Stimulated activated CD4-positive, alpha-beta T cell treated with anti-CD3 and anti-CD28 coated beads, Interleukin-15, amount 100 ng/mL, for 1 hour (primary cell): ENCODE measurements at places on chromosomes 1 and 21.

DNA sequence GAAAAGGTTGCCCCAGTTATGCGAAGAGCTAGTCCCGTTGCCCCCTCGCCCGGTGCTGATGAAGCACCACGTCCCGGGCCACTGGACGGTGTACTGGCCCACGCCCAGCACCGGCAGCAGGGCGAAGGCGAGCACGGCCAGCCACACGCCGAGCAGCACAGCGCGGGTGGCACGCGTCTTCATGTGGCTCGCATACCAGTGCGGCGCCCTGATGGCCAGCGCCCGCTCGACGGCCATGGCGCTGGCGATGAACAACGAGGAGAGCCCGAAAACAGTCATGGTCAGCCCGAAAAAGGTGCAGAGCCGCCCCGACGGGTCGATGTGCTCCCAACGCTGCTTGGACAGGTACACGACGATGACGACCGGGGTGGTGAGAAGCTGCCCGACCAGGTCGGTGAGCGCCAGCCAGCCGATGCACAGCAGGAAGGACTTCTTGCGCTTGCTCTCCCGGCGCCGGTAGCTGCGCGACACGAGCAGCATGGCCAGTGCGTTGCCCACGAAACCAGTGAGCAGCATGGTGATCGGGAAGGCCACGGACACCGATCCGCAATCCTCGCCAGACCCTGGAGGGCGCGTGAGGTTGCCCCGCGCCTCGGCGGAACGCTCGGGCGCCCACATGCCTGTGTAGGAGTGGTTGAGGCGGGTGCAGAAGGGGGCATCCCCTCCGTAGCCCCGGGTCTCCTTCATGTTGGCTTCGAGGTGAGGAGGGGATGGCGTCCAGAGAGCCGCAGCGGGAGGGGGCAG is 553 bp downstream of the PTGER3 start:
- DNase-seq, result no peak

GRCh38 chr1:47209091-47209490 is 19.3 kb upstream of the PDZK1IP1 start:
- no peak for DNase-seq

DNA sequence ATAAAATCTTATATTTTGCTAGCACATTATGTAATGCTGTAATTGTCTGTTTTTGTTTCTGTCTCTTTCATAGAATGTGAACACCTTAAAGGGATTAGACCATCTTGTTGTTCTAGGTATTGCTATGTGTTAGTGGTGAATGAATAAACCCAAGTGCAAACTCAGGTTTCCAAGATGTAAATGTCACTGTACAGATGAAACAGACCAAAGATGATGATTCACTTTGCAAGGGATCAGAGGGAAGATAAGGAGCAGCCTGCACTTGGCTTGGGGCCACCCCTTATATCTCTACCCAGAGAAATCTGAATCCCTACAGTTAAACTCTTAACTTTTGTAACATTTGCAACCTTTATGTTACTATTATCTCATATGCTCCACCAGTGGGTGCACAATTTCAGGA is 25.4 kb downstream of the UROD start:
- no peak for DNase-seq

- no peak for DNase-seq
Observed at GRCh38 chr1:11412141-11412540, 66.8 kb upstream of the DISP3 start.

DNA sequence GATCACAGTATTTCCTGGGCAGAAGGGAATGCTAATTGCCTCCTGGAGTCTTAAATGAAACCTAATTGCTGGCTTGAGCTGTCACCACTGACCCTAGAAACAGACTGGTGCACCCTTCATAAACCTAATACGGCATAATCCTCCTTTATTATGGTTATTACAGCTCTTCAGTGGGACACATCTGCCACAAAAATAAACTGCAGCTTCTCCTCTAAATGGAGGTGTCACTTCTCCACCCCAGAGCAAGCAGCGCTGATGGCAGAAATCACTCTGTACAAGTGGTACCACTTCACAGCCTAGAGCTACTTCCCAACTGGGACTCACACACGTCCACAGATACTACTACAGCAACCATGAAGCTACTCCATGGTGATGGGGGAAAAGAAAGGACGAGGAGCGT is 11.1 kb downstream of the PTPN14 start:
- DNase-seq, result no peak

GRCh38 chr21:42833859-42834725 is 45.2 kb downstream of the WDR4 start:
- no peak for DNase-seq

GRCh38 chr1:217554849-217555248 is 76.0 kb downstream of the GPATCH2 start:
- DNase-seq, result no peak

DNA sequence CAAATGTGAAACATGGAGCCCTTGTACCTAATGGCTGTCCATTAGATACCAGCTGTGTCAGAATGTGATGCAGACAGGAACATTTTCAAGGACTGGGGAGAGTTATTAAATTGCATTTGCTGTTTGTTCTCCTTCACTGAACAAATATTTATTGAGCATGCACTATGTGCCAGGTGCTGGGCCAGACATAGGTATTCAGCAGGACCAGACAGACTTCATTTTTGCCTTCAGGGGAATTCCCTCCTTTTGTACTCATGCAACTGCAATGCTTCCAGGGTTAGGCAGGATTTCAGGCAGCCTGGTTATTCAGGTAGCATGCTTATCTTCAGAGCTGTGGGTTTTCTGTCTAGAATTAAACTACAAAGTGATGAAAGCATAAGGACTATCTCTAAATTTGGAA is 64.2 kb upstream of the SMYD2 start:
- DNase-seq, result no peak

DNA sequence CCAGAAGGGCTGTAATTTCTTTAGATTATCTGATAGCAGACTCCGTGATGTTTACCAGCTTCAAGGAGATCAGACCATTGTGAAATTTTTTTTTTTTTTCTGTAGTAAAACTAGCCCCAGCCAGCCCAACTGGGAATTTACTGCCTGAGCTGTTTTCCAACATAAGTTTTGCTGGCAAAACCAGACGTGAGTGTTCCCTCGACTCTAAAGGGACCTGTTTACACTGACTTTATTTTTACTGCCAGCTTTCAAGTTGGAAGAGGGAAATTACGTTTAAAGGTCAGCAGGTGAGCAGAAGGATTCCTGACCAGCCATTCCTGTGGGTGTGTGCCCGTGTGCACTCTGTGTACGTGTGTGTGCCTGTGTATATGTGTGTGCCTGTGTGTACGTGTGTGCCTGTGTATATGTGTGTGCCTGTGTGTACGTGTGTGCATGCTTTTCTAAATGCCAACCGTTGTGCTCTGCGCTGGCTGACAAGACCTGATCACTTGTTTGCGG is 374 bp downstream of the MAB21L3 start:
- no peak for DNase-seq

DNA sequence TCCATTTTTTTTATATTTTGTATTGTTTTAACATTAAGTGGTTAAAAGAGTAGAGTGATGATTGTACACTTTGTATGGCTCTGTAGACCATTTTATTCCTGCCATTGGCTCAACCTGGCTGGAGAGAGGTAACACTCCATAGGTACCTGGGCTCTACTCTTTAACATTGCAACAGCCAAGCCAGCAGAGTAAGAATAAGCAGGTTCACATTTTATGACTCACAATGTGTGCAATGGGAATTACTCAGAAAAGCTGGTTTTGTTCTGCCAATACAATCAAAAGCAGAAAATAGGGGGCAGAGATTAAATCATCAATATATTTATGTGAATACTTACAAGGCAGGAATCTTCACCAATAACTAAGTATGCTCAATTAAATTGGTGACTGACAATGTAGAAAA is 1324.0 kb downstream of the AMY1C start:
- no peak for DNase-seq

DNA sequence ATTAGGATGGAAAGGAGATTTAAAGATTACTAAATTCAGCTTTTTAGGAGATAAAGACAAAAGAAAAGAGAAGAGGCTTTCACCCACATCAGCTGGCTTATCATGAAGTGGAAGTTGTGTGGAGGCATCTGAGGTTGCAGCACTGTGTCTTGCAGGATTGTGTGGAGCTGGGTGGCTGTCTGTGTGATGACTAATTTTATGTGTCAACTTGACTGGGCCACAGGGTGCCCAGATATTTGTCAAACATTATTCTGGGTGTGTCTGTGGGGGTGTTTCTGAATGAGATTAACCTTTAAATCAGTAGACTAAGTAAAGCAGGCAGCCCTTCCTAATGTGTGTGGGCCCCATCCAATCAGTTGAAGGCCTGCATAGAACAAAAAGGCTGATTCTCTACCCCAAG is 3.9 kb downstream of the KCNA10 start:
- no peak for DNase-seq

- DNase-seq, result no peak
Observed at GRCh38 chr1:5940723-5941407, 51.4 kb downstream of the NPHP4 start.

- DNase-seq, result no peak
Observed at GRCh38 chr1:197467881-197468280, 199.8 kb downstream of the CRB1 start.

DNA sequence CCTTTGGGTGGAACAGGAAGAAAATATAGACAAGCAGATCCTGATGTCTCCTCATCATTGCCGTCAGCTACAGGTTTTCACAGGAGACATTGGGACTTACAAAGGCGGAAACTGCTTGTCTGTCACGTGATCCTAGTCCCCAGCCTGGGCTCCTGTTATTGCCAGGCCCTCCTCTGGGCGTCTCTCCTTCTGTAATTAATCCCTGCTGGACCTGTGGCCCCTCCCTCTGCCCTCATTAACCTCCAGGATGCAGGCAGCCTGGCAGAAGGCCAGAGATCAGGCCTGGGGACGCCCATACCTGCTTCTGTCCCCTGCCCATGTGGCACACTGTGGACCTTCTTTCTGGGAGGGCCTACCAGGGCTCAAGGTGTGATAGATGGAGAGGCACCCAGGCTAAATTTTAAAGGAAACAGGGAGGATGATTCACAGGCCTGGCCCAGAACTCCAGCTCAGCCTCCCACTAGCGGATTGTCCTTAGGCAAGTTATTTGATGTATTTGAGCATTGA is 2.4 kb downstream of the S100A5 start:
- no peak for DNase-seq

- DNase-seq, result no peak
Observed at GRCh38 chr1:58979086-58979485, 195.2 kb upstream of the JUN start.

DNA sequence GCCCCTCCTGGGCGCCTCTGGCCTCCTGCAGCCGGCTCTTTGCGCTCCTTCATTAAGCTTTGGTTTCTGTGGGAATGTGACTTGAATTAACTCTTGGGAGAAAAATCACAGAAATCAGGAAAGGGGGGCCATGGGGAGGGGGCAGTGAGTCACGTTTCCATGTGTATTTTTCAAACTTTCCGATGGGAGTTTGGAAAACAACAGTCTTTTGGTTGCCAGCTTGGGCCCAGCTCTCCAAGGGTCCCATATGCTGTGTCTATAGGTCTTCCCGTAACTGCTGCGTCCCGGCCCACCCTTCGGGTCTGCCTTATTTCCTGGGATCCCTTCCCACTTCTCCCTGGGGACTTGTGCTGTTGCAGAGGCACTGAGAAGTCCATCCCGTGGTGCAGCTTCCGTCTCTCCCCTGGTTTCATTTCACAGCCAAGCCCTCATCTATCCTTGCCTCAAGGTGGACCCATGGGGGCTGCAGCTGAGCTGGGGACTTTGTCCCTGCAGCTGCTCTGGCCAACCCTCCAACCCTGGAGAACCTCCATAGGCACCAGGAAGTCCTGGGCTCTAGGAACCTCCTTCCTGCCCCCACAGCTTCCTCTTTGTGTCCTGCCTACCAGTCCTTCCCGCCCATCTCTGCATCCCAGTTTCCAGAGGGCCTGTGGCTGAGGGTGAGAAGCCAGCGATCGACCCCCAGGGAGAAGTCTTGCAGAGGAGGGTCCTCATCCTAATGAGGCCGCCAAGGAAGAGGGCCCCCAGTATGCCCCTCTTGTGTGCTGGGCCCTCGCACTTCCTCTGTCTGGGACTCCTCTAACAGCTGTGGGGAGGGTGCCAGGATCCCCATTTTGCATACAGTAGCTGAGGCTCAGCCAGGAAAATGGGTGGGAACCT is 11.6 kb upstream of the LMNA start:
- DNase-seq, result no peak

DNA sequence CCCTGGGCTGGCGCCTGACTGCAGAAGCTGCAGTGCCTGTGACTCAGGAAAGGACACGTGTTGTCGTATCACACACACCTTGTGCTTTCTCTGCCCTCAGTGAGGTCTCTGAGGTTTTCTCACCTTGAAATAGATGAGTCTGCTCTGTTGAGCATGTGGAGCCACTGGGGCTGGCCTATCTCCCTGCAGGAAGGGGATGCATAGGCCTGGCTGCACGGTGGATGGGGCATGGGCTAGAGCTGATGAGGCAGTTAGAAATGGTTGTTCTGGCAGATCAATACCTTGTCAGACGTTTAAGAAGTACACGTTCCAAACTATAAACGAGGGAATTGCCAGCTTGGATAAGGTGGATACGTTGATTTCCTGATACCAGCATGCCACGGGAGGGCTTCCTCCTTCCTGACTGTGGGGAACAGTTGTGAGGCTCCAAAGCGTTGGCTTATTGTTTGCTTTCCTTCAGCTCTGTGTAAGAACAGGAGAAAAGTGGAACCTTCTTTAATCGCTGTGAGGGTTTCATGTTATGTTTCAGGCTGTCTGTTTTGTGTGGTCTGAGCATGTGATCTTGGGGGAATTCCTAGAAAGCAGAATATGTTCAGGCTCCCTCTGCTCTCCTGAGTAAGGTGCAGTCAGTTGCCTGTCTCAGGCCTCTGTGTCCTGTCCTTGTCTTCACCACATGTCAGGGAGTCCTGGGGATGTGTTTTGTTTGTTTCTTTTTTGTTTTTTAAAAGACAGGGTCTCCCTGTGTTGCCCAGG is 44.8 kb downstream of the PCNT start:
- DNase-seq, result no peak

DNA sequence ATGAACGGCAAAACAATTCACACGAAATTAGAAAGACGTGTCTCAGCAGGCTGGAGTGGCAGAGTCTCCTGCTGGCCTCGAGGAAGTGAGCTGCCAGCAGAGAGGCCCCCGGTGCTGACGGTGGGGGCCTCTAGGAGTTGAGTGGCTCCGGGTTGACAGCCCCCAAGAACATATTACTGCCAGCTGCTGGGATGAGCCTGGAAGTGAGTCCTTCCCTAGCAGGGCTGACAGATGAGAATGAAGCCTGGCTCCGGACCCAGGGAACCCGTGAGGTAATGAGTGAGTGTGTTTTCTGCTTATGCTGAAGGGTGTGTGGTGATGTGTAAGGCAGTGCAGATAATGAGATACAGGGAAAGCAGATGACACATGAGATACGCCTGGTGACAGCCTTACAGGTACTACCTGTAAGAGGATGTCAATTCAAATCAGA is 23.5 kb upstream of the LRRC47 start:
- DNase-seq, result no peak

DNA sequence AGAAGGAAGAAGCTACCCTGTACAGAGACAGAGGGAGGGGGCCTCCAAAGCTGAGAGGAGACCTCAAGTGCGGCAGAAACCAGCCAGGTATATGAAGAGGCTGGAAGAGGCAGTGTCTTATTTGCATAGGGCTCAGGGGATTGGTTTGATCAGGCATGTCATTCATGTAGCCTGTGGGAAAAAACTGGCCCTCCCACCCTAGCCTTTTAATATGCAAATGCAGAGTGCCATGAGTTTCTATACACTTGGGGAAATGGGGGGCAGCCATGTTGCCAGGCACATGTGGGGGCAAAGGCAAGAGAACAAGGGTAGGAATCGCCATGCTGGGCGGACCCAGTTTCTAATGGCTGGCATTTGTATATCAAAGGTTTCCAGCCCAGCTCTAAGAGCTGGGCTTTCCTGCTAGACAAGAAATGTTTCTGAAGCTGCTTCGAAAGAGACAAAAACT is 172.7 kb downstream of the RASAL2 start:
- DNase-seq, result no peak

- no peak for DNase-seq
Observed at GRCh38 chr1:76494807-76495206, 372.5 kb upstream of the ST6GALNAC5 start.

GRCh38 chr1:38269923-38270848 is 223.6 kb upstream of the POU3F1 start:
- no peak for DNase-seq
